ENCODE measurements at places on chromosomes 3 and 15. TPM values are rescaled to one million over a fixed set of nuclear protein-coding genes. Genes with fewer than 3 reads are reported as not detected.

- DNase-seq, result no peak
Observed at GRCh38 chr3:128343287-128344051, 123.2 kb downstream of the DNAJB8 start.

GRCh38 chr3:184300378-184300720, 1.3 kb downstream of the PSMD2 start:
- no peak for DNase-seq

- no peak for DNase-seq
Observed at GRCh38 chr3:193157051-193157450, 84.0 kb upstream of the PLAAT1 start.

DNA sequence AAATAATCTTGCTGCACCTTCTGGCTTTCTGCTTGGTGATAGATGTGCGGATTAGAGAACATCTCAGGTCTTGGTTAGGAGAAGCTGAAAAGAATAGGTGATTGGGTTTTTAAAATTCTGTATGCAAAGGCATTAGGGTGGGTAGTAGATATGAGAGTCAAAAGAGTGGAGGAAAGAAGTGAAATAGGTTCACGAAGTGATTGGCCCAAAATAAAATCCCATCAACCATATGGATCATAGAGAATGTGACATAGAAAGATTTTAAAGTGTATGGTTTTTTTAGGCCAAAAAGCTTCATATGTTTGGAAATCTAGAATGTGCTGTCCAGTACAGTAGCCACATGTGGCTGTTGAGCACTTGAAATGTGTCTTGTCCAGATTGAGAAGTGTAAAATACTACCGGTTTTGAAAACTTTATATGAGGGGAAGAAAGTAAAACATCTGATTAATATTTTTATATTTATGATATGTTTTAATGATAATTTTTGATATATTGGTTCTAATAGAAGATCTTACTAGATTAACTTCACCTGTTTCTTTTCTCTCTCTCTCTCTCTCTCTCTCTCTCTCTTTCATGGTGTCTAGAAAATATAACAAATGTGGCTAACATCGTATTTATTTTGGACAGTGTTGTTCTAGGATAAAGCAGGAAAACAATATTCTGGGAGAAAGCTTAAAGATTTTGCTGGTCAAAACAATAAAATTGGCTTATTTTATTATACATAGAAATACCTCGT, 2.9 kb downstream of the MBNL1 start:
- DNase-seq, result no peak

GRCh38 chr3:140250945-140251344, 316.0 kb downstream of the CLSTN2 start:
- no peak for DNase-seq

- no peak for DNase-seq
Observed at GRCh38 chr3:64134882-64135281, 90.4 kb downstream of the PRICKLE2 start.

DNA sequence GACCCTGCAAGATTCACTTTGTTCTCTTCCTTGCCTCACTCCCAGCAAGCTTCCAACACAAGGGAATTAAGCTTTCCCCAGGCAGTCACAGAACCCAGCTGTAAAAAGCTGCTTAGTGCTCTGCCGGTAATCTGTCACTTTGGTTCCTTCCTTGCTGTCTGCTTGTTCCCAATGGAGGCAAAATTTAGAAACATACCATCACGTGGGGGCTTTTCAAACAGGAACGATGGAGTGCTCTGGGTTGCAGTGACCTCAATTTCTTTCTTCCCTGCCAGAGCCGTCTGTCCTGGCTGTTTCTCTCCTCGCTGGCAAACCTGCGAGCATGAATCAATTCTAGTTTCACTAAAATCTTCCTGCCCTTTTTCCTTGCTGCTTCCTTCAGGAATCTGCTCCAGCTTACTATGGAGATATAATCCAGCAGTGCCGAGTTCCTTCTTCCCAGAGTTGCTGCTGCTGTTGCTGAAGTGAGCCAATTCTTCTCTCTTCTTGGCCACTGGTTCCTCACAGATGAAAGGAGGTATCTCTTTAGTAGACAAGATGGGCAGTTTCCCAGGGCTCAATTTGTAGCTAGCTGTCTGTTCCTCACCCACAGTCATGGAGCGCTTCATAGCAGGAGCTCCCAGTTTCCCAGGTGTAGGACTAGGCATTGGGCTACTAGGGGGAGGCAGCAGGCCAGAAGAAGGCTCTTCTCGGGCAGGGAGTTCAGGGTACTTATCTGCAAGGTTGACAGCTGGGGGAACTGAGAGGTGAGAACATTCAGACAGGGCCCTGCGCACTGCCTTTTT, 88.1 kb downstream of the DHX30 start:
- DNase-seq, result no peak

- no peak for DNase-seq
Observed at GRCh38 chr15:90479656-90480055, 50.1 kb upstream of the CRTC3 start.

GRCh38 chr3:6250167-6250566, 610.7 kb upstream of the GRM7 start:
- no peak for DNase-seq

DNA sequence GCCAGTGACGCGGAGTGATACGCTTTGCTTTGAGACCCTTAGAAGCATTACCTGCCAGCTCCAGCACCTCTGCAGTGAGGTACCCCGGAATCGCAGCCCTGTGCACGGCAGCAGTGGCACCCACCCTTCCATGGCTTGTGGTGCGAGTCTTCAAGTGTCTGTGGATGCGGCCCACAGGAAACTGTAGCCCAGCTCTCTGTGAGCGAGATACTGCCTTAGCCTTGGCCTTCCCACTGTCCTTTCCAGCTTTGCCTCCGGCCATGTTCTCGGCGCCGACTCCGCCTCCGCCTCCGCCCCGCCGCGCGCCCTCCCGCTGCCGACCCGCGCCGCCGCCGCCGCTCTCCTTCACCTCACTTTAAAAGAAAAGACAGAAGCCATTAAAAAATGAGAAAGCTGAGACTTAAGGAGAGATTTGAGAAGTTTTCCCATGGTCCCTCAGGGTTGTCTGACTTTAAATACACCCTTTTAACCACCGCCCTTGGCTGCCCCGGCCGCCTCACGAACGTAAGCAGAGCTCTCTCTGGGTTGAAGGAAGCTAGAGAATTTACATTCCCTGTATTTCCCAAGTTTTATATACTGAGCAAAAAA, 78.5 kb upstream of the FAM174B start:
- DNase-seq, result no peak

DNA sequence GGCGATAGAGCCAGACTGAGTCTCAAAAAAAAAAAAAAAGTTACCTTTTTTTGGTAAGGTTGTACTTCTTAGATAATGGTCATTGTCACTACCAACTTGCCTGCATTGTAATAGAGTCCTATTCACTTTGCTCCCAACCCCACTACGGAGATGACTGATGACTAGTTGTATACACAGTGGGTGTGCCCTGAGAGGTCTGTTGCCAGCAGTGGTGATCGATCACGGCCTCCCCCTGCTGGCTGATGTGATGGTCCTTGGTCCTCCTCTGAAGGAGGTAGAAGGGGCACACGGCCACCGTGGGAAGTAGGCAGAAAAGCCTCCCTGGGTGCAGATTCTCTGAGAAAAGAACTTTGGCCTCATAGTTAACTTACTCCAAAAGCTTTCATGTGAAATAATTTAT, 10.7 kb downstream of the GCNT3 start:
- peak; percentile 51 for DNase-seq

- DNase-seq, result no peak
Observed at GRCh38 chr3:101319531-101319930, 844 bp downstream of the IMPG2 start.

DNA sequence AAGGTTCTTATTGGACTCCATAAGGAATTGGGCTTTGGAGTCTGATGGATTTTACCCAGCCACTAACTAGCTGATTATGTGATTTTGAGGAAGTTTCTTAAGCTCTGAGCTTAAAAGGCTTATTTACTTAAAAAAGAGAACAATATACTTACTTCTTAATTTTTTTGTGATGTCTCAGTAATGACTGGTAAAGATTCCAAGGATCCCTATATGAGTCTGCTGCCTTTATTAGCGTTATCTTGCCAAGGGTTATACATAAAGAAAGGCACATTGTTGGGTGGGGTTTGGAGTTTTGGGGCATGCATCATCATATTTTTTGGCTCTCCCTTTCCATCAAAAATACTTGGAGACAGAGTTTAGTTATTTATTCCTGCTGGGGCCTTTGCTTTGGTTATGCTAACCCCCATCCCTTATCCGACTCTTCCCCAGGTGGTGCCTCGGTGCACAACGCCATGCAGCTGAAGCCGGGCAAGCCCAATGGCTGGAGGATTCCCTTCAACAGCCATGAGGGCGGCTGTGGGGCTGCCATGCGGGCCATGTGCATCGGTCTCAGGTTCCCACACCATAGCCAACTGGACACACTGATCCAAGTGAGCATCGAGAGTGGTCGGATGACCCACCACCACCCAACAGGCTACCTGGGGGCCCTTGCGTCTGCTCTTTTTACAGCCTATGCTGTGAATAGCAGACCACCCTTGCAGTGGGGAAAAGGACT, 6.7 kb downstream of the ADPRH start:
- no peak for DNase-seq

GRCh38 chr3:24828551-24828950, 333.9 kb upstream of the THRB start:
- peak; percentile 7 for DNase-seq

GRCh38 chr3:179081885-179082284, 10.3 kb upstream of the ZMAT3 start:
- DNase-seq, result no peak

DNA sequence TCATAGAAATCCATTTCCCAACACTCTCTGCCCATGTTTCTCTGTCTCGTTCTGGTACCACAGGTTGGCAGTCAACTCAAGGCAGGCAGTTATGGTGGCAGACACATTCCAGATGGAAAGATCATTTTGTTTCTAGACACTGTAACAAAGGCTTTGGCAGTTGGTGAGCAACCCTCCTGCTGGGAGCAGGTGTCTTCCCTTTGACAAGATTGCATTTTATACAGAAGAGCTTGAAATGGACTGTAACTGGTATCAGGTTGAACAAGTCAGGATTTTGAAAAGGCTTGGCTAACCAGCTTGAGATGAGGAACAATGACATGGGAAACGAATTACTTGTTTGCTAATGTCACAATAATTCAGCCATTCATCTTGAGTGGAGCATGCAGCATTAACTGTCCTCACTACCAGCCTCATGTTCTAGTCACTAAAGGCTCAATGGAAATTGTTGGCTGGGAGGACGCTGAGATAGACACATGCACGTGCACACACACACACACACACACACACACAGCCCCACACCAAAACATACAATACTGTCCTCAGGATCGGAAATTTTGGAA, 170.0 kb downstream of the SEMA6D start:
- DNase-seq, result no peak

GRCh38 chr15:48222627-48223026, 16.5 kb downstream of the SLC12A1 start:
- DNase-seq, result no peak

RAB7A gene
- total RNA-seq, result 40.6 TPM

BBS4 gene
- 55.1 TPM for total RNA-seq

ITGA11 gene
- 0.03 TPM for total RNA-seq

GPR176 gene
- 43.6 TPM for total RNA-seq

SHC4 gene
- total RNA-seq, result 1.1 TPM

ARIH2 gene
- 120 TPM for total RNA-seq

TMCC1 gene
- total RNA-seq, result 24.5 TPM

PCLAF gene
- total RNA-seq, result 46.4 TPM

HHATL gene
- not detected for total RNA-seq

TP63 gene
- not detected for total RNA-seq
